CD4-positive, alpha-beta T cell (primary cell): ENCODE measurements at places on chromosomes 5 and 9.

DNA sequence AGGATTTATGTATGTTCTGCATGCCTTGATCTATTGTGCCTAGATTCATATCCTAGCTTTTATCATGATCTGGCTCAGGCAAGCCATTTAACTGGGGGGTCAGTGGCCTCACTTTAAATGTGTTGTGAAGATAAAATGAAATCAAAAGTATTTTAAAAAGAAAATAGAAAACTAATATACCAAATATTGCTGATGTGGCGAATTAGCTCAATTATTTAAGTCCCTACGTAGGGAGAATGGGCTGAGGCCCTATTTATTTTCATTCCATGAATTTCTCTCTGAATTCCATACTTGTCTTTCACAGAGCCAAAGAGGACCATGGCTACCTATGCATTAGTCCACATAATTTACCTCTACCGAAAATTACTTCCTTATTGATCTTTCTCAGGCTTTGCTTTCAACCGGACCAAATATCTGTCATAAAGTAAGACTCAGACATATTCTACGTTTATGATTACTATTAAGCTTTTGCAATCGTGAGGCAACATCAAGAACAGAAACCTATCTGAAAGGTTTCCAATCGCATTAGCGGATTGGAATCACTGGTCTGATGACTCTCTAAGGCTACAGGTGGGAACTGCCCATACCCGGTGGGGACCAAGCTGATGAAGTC lies 1.7 kb downstream of the MBLAC2 start:
- no peak for DNase-seq

GRCh38 chr5:81336556-81336955 lies 35.2 kb downstream of the ZCCHC9 start:
- no peak for DNase-seq

GRCh38 chr9:111094433-111094924 lies 56.2 kb upstream of the LPAR1 start:
- no peak for DNase-seq

GRCh38 chr5:83488821-83489220 lies 17.3 kb downstream of the VCAN start:
- no peak for DNase-seq

DNA sequence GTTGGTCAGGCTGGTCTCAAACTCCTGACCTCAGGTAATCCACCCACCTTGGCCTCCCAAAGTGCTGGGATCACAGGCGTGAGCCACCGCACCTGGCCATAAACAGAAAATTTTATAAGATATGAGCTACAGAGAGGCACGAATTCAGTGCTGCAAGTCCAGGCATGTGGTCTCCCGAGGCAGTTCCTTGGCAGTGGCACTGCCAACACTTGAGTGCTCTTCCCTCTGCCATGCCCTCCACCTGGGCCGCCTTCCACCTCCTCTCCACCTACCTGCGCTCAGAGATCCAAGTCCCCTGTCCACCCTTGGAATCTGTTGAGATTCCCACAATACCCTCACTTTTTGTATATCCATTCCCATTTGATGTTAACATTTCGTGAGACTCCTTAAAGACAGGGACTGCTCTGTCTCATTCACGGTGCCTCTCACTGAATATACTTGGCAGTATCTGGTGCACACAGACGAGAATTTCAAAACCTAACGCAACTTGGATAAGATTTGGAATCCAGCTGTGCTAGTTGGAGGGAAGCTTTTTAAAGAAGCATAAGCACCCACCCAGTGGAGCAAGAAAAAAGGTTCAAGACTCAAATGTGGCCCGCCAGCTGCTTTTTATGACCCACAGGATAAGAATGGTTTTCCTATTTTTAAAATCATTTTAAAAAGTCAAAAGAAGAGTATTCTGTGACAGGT lies 68.3 kb downstream of the DCP2 start:
- no peak for DNase-seq

DNA sequence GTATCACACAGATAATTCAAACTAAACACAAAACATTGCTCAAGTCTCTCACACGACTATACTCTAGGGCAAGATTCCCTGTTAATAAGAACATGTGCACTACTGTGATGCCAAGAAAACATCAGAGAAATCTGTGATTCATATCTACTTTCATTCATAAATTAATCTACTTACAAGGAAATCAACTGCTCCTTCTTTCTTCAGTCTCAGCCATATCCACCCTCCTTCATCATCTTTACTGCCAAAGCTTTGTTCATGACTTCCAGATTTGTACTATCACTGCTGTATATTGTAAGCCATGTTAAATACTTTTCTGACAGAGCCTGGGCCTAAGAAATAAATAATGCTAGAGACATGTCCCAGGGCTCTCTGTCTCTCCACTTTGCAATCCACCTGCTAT lies 35.1 kb downstream of the CTNNAL1 start:
- no peak for DNase-seq

DNA sequence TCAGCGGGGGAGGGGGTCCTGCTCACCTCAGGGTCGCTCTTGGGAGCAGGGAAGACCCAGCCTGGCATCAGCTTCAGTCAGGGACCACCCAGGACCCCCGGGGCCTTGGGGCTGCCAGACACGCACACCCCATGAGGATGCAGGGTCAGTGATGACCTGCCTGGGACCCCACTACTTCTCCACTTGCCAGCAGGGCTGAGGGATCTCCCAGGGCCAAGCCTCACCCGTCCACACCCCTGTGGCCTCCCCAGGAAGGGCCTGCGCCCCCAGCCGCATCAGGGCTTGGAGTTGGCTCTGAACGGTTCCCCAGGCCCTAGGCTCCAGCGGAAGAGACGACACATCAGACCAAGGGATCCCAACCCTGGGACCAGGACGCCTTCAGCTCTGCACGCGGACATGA lies 33.7 kb downstream of the SLC12A7 start:
- no peak for DNase-seq

- DNase-seq = peak; percentile 82
Observed at GRCh38 chr5:95858661-95859595, 36.4 kb upstream of the GLRX start.

DNA sequence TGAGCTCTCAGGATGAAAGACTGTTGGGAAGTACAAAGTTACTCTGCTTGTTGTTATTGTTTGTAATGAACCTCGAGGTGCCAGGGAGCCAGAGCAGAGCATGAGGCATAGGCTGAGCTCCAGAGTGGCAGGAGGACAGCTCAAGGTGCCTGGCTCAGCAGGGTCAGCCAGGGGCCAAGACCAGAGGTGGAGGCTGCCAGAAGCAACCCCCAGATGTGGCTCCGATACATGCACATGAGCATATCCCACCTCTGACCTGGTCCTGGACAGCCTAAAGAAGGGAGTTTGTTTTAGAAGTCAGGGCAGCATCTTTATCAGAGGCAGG lies 105.6 kb downstream of the PSD2 start:
- DNase-seq = no peak

- no peak for DNase-seq
Observed at GRCh38 chr5:152271420-152271819, 133.7 kb downstream of the NMUR2 start.

- DNase-seq = no peak
Observed at GRCh38 chr9:102237094-102237493, 498.6 kb upstream of the GRIN3A start.

DNA sequence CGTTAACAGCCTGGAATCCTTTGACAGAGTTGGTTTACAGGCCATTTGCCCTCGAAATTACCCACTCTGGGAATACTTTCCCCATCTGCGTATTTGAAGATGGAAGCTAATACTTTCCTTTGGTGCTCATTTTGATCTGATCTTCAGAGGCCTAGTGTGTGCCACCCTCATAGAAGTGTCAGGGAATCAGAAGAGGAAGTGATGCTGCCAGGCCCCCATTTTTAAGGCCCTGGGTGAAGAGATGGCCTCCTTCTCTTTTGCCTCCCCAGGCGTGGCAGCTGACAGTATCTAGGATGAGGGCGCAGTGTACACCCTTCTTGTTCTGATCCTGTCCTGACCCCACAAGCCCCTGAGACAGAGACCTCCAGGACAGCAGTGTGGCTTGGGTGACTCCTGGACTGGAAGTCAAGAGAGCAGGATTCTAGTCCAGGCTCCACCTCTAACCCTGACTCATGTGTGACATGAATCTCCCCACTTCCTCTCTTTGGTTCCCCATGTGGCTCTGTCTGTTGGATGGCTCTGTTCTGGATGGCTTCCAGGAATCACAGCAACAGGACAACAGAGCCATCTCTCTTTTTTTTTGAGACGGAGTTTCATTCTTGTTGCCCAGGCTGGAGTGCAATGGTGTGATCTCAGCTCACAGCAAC lies 27.8 kb downstream of the CSF1R start:
- no peak for DNase-seq

- DNase-seq = no peak
Observed at GRCh38 chr5:62592558-62592957, 13.9 kb downstream of the LRRC70 start.

DNA sequence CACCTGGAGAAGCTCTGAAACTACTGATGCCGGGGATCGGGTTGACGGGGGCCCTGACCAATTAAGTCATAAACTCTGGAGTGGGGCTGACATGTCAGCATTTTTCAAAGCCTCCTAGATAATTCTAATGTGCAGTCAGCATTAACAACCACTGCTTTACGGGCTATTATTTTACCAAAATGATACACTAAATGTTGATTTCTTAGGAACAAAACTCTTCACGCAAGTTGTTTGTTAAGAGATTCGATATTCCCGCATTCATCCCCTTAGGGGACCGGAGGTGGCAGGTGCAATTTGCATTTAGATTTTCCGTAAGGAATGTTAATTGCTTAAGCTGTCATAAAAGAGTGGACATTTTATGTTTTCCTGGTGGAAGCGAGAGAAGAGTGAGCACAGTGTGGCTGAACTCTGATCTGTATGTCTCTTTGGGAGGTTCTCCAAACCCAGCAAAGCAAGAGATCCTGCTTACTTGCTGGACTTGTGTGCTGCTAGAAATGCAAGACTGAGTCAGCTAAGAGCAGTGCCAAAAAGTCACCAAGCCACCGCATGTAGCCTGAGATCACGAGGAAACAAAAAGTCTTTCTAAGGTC lies 77.6 kb downstream of the UGCG start:
- no peak for DNase-seq

DNA sequence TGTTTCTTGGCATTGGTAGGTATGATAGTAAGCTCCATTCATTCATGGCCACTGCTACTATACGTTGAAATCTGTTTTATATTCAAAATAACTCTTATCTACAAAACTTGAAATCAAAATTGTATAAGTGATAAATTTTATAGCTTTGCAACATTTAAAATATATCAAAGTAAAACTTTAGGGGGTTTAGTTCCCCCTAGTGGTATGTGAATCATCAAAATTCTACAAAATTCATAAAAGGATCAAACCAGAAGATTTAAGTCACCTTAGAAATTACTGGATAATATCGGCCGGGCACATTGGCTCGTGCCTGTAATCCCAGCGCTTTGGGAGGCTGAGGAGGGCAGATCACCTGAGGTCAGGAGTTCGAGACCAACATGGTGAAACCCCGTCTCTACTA lies 243.0 kb upstream of the CDH18 start:
- DNase-seq = no peak

DNA sequence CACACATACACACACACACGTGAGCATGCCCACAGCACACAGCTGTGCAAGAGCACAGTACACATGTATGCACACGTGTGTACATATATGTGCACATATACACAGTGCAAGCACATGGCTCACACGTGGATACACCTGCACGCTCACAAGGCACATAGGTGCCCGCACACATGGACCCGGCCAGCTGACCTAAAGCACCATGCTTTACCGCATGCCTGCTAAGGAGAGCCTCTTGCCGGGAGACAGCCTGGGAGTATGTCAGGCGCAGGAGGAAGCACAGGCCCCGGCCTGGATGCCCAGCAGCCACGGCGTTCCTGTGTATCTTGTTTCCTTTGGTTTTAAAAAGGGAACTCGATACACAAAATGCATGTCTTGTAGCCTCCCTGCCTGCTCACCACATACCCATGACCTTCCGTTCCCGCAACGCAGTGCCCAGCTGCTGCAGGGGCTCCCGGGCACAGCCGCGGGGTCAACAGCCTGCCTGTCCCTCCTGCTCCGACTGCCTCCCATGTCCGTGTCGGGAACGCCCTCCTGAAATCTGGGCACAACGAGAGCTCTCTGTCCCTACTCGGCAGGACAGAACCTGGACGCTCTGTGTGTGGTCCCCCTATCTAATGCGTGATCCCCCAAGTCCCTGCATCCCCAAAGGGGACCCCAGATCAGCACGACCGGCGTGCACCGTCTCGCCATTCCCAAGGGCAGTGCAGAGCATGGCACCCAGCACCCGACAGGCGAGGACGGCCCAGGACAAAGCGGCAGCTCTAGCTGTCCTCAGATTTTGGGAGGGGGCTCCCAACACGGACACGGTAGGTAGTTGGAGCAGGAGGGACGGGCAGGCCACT lies 3.6 kb downstream of the SLC12A7 start:
- no peak for DNase-seq

GRCh38 chr5:139808481-139809330 lies 13.1 kb downstream of the PSD2 start:
- DNase-seq = peak; percentile 39

- DNase-seq = no peak
Observed at GRCh38 chr9:17222932-17223331, 88.1 kb downstream of the CNTLN start.

GRCh38 chr5:170599756-170600155 lies 95.9 kb downstream of the KCNIP1 start:
- no peak for DNase-seq

DNA sequence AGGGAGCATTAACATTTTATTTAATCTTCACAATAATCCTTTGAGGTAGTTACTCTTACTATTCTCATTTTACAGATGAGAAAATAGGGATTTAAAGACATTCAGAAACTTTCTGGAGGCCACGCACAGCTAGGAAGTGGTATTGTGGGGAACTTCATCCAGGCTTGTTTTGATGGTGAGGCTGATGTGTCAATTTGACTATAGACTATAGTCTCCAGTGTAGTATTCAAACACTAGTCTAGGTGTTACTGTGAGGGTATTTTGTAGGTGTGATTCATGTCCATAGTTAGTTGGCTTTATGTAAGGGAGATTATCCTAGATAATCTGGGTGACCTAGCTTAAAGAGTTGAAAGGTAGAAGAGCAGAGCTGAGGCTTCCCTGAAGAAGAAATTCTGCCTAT lies 54.1 kb upstream of the ELL2 start:
- DNase-seq = no peak

GRCh38 chr5:16229357-16229940 lies 49.9 kb upstream of the MARCHF11 start:
- DNase-seq = no peak
